ENCODE measurements at places on chromosomes 4 and X.

GRCh38 chr4:169682372-169683047 lies 62.1 kb downstream of the CLCN3 start:
- DNase-seq, result no peak

DNA sequence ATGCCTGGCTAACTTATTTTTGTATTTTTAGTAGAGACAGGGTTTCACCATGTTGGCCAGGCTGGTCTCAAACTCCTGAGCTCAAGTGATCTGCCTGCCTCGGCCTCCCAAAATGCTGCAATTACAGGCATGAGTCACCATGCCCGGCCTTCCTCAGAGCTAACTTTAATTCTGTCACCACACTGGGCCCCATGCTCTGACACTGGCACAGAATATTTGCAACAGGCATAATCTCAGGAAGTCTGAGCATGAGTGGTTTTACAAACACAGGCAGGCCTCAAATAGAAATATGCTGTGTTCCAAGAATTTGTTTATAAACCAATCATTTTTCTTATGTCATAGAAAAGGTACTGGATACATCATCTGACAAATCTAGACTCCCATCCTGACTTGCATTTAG lies 32.7 kb upstream of the FAM9C start:
- DNase-seq, result no peak

DNA sequence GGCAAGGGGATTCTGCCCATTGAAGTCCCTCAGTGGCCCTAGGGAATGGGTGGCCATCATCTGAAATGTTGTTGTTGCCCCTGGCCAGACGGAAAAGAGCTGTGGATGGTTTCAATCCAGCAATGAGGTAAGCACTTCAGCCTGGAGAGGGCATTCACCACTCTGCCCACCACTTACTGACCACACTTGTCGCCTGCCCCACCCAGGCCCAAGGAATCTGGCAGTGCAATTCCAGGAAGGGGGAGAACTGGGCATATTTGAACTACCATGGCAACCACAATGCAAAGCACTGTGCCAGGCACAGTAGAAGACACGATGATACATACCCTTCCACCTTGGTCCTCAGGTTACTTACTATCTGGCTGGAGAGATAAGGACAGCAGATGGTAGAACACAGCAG lies 161.6 kb downstream of the PDGFRA start:
- DNase-seq, result no peak

DNA sequence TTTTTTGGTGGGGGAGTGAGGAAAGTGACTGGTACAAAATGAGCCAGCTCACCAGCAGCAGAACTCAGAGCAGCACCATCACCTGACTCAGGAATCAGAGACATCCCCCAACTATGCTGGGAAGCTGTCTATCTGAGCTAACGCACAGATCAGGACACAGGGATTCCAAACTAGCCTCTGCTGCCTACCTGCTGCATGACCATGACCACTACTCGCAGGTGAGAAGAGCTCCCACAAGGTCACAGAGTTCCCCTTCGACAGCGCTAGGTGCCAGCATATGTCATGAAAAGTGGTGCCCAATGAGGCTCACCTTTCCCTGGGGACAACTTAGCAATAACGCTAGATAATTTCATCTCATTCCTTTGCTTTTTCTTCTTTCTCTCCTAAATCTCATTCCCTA lies 662.6 kb upstream of the CPEB2 start:
- DNase-seq, result no peak

- no peak for DNase-seq
These were observed 286.1 kb downstream of the CHIC1 start for GRCh38 chrX:73849073-73849472.

DNA sequence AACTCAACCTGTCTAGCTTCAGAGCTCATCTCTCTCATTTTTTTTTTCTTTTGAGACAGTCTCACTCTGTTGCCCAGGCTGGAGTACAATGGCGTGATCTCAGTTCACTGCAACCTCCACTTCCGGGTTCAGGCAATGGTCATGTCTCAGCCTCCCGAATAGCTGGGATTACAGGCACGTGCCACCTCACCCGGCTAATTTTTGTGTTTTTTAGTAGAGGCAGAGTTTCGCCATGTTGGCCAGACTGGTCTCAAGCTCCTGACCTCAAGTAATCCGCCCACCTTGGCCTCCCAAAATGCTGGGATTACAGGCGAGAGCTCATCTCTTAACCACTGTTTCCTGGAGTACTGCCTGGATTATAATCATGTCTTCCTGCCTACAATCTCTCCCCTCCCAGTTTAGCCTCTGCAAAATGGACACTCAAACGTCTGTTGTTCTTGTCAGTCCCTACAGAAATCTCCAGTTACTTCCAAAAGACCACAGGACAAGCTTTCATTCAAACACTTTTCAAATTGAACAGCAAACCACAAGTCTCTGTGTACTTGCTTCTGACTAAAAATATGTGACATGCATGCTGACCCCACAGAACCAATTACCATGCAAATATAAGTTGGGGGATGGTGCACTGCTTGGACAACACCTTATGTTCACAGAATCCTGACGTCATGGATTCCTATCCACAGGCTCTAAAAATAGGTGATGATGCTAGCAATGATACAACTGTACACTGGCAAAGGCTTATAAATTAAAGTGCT lies 137.2 kb downstream of the SH3KBP1 start:
- no peak for DNase-seq

GRCh38 chr4:135412213-135412612 lies 1210.6 kb upstream of the PABPC4L start:
- DNase-seq, result no peak

GRCh38 chrX:154490021-154490413 lies 412 bp downstream of the SLC10A3 start:
- no peak for DNase-seq

DNA sequence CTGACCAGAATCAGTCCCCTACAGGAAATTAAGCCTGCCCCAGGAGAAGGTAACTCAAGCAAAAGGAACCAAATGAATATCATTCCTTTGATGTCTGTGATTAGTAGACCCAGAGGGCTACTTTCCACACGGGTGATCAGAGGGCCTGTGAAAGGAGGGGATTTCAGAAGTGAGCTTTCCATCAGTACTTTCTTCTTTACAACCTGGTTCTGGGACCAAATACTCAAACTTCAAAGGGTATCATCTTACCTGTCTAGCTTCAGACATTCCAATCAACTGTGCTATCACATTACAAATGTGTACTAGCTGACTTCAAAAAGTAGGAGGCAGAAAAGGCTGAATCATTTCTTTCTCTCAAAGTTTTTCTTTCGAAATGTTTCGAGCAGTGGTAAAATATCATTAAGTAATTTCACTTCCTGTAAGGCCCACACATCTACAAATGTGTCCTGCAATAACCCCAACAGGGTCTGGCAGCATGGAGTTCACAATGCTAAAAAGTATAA lies 23.9 kb downstream of the ACSL4 start:
- DNase-seq, result no peak

DNA sequence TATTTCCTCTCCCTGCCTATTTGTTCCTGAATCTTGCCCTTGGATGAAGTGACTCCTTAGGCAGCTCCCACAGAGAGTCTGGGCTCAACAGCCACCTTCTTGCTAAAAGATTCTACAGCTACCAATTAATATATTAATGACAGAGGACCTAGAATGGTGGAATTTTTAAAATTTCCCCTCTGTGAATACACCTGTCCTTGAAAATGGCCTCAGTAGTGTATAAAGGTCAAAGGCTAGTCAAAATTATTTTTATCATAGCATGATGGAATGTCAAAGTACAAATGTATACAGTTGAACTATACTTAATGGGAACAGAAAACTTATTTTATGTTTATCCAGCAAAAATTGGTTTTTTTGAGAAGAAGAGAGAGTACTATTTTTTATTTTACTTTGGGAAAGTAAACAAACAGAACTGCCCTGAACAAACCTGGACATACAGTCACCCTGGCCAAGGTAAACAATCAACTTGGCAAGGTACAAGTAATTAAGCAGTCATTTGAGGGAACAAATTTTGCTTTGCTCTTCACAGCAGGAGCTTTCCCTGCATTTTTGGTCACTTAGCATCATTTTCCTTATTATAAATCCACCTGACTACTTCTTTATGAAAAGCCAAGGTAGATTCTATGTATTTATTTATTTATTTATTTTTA lies 250.8 kb downstream of the INPP4B start:
- peak; percentile 13 for DNase-seq

GRCh38 chrX:97524340-97524739 lies 640.6 kb downstream of the RPA4 start:
- no peak for DNase-seq

DNA sequence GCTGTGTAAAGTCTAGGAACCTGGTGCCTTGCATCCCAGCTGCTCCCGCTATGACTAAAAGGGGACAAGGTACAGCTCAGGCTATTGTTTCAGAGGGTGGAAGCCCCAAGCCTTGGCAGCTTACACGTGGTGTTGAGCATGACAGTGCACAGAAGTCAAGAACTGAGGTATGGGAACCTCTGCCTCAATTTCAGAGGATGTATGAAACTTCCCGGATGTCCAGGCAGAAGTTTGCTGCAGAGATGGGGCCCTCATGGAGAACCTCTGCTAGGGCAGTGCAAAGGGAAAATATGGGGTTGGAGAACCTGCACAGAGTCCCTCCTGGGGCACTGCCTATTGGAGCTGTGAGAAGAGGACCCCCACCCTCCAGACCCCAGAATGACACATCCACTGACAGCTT lies 76.6 kb downstream of the DDX60 start:
- no peak for DNase-seq

GRCh38 chr4:97123573-97123972 lies 1019.7 kb downstream of the STPG2 start:
- DNase-seq, result no peak

DNA sequence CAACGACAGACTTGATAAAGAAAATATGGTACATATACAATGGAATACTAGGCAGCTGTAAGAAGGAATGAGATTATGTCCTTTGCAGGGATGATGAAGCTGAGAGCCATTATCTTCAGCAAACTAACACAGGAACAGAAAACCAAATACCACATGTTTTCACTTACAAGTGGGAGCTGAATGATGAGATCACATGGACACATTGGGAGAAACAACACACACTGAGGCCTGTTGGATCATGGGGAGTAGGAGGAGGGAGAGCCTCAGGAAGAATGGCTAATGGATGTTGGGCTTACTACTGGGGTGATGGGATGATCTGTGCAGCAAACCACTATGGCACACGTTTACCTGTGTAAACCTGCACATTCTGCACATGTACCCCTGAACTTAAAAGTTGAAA lies 209.7 kb downstream of the SPRY1 start:
- no peak for DNase-seq

- DNase-seq, result no peak
These were observed 472.8 kb downstream of the ZNF674 start for GRCh38 chrX:46072372-46072771.

- no peak for DNase-seq
These were observed 9.5 kb upstream of the HPGDS start for GRCh38 chr4:94352163-94352562.

DNA sequence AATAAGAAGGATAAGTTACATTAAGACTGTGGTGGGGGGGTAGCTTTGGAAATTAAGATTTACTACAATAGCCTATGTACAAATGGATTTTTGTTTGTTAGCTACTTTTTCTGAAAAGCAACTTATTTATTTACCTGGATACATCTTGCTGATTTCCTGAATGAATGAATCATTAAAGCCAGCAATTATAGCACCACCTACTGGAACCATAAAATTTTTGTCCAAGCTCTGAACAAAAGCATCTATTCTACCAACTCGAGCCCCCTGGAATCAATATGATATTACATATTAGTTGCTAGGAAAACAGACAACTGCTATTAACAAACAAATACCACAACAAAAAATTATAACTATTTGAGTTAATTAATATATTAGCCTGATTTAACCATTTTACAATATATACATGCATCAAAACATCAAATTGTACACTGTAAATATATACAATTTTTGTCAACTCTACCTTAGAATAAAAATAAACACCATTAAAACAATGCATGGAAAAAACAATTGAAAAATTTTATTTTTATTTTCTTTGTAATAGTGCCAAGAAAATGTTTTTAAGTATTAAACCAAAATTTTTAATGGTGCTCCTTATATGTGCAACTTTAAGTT lies 15.3 kb downstream of the SEPSECS start:
- DNase-seq, result peak; percentile 37

DNA sequence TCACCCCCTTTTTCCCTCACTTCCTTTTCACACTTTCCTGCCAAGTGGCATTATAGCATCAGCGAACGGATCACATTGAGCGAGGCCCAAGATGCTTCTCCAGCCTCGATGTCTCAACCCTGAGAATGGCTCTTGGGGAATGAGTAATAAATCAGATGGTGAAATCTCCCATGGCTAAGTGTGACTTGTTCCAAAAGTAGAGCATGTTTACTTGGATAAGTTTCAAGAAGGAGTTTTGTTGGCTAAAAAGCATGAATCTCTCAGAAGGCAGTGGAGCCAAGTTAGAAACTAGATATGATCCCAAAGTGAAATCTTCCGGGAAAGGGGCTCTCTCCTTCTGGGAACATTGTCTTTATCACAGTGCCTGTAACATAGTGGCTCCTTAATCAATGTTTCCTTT lies 316.3 kb downstream of the CAMK2D start:
- DNase-seq, result no peak

DNA sequence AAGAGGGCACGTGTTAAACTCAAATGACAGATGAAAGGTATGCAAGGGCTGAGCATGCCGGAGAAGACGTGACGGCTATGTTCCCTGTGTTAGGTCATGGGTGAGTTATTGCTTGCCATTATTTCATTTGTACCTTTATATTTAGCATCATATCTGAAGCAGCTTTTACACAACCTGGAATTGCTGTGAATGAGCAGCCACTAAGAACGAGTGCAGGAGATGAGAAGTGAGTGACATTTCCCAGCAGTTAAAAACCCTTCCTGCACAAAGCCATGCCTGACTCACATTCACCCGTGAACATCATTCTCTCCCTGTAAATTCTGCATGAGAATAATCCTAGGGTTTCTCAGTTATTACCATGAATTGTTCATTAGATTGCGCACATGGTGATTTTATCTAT lies 433.2 kb upstream of the ZFP42 start:
- DNase-seq, result no peak

- DNase-seq, result no peak
These were observed 12.9 kb downstream of the RAB39B start for GRCh38 chrX:155251391-155251790.

- DNase-seq, result no peak
These were observed 5.4 kb upstream of the SOX3 start for GRCh38 chrX:140510306-140510676.

GRCh38 chrX:123013141-123013540 lies 170.9 kb upstream of the GRIA3 start:
- DNase-seq, result no peak

- no peak for DNase-seq
These were observed at the start of gene WAS for GRCh38 chrX:48683411-48683982. Gene WAS (plus strand): TSS chrX:48683799. CDS start chrX:48683854, 55 bp downstream.

- no peak for DNase-seq
These were observed at the start of gene CLTRN for GRCh38 chrX:15664487-15665444. Gene CLTRN (minus strand): TSS chrX:15664805. CDS start chrX:15664775, 30 bp downstream.

Data from NCI-H2081 (cell line).